Muscle of back (tissue), 13 donors: ENCODE measurements at places on chromosomes 6 and 20.

DNA sequence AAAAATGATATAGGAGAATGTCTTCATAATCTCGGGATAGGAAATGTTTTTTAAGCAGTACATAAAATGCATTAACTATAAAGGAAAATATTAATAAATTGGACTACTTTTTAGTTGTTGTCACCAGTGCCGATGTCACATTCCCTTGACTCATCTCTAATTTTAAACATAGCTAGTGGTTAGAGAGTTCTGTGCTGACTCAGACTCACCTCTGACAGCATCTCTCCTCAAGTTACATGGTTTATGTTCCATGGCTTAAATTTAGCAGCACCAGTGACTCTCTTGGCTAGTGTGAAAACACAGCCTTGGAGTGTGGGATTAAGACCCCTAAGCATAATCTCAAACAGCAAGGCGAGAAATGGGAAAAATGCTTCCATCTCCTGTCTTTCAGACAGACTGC is 311.8 kb upstream of the MMS22L start:
- peak; percentile 10 for DNase-seq

GRCh38 chr6:144568241-144568640 is 283.1 kb downstream of the UTRN start:
- no peak for DNase-seq

DNA sequence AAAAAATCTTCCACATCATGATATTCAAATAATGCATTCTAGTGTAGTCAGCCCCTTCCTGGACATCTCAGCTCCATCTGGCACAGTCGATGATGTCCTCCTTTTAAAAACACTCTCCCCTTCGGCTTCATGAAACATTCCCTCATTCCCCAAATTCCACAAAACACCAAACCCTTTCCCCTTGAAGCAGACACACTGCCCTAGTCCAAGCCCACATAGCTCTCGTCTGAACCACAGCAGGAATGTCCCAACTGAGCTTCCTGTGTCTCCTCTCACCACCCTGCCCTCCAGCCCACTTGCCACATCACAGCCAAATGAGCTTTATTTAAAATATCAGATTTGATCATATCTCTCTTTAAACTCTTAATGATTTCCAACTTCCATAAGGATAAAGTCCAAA is 106.4 kb upstream of the CARMIL1 start:
- peak; percentile 93 for DNase-seq

- no peak for DNase-seq
Measured at GRCh38 chr20:7406671-7407070, 533.6 kb downstream of the HAO1 start.
